ENCODE measurements at places on chromosomes 7 and 10.

GRCh38 chr10:24569828-24570657, 153.6 kb downstream of the ARHGAP21 start:
- no peak for DNase-seq

DNA sequence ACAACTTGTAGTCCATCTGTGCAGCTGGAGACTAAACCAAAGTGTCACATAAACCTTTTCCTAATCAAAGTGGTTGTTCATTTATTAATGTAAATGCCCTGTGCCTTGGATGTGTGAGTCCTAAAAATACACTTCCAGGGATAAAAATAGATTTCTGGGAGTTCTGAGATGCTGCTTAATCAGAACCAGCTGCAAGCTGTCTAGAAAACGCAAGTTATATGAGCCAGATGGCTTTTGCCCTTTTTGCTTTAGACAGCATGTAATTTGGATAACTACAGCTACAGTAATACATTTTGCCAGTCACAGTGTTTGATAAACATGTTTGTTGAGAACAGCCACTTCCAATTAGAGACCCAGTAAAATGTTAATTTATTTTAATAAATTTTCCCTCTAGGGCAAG, 185.1 kb upstream of the PRPS1L1 start:
- no peak for DNase-seq

DNA sequence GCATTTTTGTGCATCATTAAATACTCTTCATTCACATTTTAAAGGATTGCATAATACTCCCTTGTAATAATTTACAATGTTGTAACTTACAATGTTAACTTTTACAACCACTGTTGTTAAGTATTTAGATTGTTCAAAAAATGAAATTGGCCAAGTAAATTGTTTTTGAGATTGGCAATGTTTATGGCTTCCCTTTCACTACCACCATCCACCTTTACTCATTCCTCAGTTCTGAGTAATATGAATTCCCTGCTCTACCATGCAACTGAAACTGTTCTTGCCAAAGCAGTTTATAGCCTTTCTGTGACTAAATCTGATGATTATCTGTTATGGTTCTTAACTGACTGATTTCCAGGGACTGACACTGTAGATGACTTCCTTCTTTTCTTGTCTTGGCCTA, 80.5 kb upstream of the TMEM106B start:
- DNase-seq: no peak

GRCh38 chr10:662223-662605, 27.3 kb downstream of the DIP2C start:
- no peak for DNase-seq

Measured in NCI-H1048 (cell line).